Naive thymus-derived CD8-positive, alpha-beta T cell (primary cell): ENCODE measurements at places on chromosomes 7 and 10.

DNA sequence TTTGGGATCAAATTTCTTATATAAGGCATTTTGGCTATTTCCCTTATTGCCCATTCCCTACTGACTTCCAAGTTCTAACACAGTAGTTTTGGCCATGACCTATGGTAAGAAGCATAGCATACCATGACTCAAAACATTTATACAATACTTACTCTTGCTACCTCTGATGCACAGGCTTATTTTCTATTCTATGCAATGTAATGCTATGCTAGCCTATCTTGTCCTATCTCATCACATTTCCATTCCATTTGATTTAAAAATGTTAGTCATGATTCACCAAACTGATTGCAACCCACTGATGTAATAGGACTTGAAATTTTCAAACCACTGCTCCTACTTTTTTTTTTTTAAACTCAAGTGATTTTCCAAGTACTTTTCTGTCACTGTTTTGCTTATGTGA, 658.5 kb downstream of the TYW1 start:
- no peak for DNase-seq

GRCh38 chr7:50333221-50333651, 28.7 kb downstream of the IKZF1 start:
- DNase-seq: peak; percentile 46

GRCh38 chr7:107833684-107834106, 30.7 kb upstream of the SLC26A3 start:
- DNase-seq: no peak

DNA sequence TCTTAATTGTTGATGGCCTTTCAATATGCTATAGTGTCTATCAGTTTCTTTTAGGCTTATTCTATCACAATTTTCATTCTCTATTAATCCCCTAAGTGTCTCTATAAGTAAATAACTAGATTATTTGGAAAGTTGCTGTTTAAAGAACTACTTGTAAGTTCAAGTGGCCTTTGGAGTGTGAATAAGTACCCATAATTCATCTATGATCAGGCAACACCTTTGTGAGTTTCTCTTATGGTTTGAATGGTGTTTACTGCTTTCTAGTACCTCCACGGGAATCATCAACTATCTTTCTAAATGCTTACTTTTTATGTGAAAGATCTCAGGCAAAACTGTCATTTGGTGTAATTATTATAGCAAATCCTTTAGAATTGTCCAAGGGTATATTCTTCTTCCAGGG, 166.7 kb downstream of the POU6F2 start:
- DNase-seq: no peak

- DNase-seq: no peak
Measured at GRCh38 chr10:5512881-5513612, 11.7 kb upstream of the CALML3 start.

DNA sequence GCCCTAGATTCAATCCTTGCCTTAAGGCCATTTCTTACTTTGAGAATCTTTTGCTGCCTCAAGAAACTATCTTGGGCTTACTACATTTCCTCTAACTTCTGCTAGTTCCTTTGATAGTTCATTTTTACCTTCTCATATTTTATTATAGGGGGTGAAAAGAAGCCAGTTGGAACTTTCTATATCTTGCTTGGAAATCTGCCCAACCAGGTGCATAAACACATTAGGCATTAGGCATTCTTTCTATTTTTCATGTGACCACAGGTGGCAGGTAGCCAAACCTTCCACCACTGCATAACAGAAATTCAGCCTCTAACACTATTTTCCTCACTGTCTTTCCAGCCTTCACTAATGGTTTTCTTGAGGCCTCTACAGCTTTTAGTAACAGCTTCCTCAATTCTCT, 300.0 kb upstream of the SP8 start:
- no peak for DNase-seq

DNA sequence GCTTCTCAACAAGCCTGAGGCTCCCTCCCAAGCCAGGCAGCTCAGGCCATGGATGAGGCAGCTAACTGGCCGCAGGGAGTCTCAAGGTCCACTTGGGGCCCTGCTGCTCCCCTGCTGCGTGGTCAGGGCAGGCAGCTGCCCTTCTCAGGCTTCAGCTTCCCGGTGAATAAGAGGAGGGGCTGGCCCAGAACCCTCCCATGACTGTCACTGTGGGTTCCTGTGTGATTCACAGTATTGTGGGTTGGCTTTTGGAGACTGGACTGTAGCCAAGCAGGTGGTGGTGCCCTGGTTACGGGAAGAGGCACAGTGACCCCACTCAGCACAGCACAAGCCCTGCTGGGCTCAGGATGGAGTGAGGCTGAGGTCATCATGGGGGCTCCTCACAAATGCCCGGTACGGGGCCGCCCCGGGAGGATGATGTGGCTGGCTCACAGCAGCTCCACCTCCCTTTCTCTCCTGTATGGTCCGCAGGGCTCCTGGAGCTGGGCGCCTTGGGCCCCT, 189.8 kb downstream of the HECW1 start:
- DNase-seq: no peak

GRCh38 chr7:37546677-37547076, 98.0 kb upstream of the ELMO1 start:
- no peak for DNase-seq

DNA sequence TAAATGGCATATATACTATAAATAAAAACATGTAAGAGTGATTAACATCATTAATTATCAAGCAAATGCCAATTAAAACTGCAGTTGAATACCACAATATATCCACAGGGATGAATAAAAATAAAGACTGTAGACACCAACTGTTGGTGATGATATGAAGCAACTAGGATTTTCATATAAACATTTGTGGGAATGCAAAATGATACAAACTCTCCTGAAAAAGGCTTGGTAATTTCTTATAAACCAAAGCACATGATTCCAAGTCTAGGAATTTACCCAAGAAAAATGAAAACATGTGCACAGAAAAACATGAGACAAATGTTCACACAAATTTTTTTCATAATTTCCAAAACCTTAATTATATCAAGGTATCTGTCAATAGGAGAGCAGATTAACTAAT, 448.1 kb downstream of the ETV1 start:
- DNase-seq: no peak

DNA sequence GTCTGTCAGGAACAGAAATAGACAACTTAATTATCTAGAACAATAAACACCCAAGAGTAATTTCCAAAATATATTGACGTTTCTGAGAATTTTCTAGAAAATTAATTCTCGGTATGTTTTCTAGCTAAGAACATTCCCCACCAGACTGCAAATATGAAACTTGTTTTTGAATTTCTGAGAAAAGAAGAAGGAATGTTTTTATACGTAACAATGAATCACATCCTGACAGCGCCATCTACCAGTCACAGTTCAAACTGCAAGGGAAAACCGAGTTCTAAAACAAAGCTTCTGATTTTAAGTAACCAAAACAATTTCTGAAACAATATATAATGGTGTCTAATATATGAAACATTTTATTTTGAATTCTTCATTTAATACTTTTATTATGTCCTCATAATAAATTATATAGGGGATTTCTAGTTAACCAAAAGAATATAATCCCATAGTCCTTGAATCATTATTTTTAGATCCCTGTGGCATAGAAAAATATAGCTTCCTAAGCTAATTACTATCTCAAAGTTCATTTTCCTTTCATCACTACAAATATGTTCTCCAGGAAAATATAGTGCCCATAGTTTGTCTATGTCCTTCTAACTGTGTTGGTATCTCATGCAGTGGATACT, 34.5 kb upstream of the MEOX2 start:
- no peak for DNase-seq

DNA sequence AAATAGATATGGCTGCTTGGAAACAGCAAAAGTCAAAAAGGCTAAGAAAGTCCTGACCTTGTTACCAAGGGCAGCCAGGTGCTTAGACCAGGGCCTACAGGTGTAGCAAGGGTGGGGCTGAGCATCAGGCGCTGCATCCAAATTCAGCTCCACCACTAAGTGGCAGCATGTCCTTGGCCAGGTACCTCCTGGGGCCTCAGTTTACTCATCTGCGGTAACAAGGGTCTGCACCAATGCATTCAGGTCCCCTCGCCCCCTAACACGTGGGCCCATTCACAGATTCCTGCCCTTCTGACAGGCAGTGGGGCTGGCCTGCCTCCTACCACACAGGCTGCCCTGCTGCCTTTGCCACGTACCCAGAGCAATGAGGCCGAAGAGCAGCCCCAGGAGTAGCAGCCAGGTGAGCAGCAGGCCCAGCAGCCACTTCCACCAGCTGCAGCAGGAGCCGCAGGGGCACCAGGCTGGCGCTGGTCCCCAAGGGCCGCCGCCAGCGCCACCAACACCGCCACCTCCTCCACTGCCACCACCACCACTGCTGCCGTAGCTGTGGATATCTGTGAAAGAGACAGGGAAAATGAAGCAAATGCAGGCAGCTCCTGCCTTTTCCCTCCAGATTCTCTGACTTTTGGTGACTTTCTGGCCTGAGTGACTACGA, 28.9 kb downstream of the COL17A1 start:
- no peak for DNase-seq

DNA sequence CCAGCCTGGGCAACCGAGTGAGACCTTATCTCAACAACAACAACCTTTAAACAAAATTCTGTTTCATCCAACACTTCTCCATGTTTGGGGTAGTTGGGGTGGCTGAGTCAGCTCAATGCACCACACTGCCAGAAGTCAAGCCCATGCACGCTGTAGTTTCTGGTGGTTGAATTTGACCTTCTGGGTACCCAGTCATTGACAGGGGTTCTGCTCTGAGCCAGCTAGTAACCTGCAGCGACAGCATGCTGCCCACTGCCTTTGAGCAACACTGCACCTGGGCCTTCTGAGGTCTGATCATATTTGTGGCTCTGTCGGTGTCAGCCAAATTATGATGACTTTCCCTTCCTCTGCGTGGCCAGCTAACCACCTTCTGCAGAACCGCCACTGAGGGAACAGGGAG, 84.6 kb upstream of the ZNF438 start:
- no peak for DNase-seq

DNA sequence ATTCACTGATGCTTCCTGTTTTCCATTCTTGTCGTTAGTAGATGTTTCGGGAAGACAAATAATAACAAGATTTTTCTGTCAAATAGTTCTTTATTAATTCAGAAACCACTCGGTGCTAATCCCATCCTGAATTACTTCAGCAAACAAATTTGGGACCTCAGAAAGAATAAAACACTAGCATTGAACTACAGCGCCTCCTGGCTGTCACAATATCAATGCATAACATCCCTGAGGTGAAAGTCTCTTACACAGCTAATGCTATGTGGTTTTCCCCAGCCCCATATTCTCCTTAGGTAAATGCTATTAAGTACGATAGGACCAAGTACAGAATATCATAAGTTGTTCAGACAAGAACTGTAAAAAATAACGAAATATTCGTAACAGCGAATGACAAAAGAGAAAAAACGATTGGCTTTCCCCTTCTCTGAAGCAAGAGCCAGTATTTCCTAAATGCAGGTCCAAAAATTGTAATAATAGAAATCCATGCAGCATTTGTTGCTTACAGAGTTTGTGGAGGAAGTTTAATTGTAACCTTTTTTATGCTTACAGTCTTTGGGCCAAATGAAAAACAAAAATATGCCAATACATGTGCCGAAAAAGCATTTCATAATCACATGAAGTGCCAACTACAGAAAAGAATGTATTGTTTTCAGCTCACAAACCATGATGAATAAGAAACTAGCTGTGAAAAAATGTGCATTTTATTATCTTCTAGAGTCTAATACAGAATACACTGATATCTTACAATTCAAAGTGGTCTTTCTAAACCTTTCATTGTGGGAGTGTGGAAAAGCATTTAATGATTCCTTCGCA, 47.3 kb downstream of the MYPN start:
- DNase-seq: peak; percentile 63
